ENCODE measurements at places on chromosomes 13 and 19. TPM values are rescaled to one million over a fixed set of nuclear protein-coding genes. Genes with fewer than 3 reads are reported as not detected.

The PRODH2 gene
- not detected for total RNA-seq

The RDH8 gene
- not detected for total RNA-seq

The NLRP11 gene
- total RNA-seq: not detected

The APOE gene
- 0.68 TPM for total RNA-seq

The MUC16 gene
- total RNA-seq: not detected

The PRR20E gene
- total RNA-seq: not detected

The MYPOP gene
- total RNA-seq: 10.4 TPM

The CD33 gene
- 2.3 TPM for total RNA-seq

The PRKACA gene
- total RNA-seq: 72.4 TPM

The CEACAM1 gene
- 22.5 TPM for total RNA-seq

Measured in activated CD8-positive, alpha-beta T cell treated with anti-CD3 and anti-CD28 coated beads, Interleukin-2, amount 10 ng/mL, durations not matched to agents 7 days and 5 days (primary cell).